ENCODE measurements at places on chromosomes 5 and 9. TPM values are rescaled to one million over a fixed set of nuclear protein-coding genes. Genes with fewer than 3 reads are reported as not detected.

The FAM200C gene
- 13.4 TPM for polyA plus RNA-seq

The IL31RA gene
- 0.11 TPM for polyA plus RNA-seq

DNA sequence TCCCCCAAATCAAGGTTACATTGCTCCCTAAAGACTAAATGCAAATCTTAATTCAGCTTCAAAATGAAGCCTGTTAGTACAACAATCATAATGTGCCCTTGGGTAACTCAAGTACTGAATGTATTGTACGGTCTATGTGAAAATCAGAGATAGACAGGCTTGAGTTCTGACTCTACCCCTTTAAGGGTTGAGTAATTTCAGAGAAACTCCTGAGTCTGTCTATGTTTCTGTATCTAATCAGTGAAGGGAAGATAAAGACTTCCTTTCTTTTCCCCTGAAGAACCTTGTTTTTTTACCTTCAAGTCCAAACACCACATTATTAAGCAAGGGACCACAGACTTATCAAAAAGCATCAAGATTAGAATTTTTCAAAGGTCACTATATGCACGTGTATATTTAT lies 108.2 kb downstream of the MPDZ start:
- no peak for DNase-seq

- no peak for DNase-seq
These were observed 1295.8 kb downstream of the EFNA5 start for GRCh38 chr5:106374956-106375355.

- DNase-seq, result no peak
These were observed 30.2 kb upstream of the ALDH1A1 start for GRCh38 chr9:72983056-72983455.

- DNase-seq, result no peak
These were observed 117.0 kb downstream of the PAPPA start for GRCh38 chr9:116270546-116270945.

DNA sequence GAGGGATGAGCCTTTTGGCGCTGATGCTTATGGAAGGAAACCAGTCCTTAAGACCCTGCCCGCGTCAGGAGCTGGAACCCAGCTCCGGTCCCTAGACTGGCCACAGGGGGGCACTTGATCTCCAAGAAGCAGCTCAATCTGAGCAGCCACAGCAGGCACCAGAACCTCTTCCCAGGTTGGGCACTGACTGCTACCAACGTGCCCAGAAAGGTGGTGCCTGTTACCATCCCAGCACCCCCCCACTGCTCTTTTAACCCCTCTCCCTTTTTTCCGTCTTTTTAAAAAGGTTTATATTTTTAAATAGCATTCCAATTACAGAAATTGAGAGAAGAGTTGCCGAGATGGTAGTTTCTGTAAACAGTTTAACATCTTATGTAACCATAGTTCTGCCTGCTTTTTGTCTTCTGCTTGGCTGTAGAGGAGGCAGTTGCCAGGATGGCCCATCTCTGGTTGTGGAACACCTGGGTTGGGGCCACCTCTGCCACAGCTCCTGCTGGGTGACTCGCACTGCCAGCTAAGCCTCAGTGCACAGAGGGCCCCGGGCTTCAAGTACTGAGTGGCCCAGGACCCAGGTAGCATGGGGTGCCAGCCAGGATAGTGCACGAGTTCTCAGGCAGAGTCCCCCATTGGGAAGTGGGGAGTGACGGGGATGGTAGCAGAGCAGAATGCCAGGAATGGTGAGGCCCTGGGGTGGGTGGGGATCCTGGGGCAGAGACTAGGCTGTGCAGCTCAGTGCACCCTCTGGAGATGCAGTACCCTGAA lies 62.8 kb downstream of the PFDN1 start:
- DNase-seq, result no peak

DNA sequence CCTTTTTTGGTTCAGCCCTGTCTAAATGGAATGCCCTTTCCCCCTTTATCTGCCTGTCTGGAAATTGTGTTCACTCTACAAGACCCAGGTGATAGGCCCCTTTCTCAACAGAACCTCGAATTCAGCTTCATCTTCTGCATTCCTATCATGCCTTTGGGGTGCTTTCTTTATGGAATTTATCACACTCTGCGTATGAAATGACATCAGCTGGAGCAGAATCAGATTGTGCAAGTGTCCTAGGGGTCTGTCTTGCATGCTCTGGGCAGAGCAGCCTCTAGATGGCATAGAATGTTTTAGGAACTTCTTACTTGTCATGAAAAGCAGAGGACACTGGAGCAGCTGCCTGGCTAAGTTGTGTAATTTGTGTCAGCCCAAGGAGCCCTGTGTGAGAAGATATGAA lies 84.9 kb downstream of the ISL1 start:
- DNase-seq, result no peak

GRCh38 chr9:78620764-78621163 lies 323.8 kb downstream of the PSAT1 start:
- no peak for DNase-seq
